ENCODE measurements at places on chromosomes 3 and 15.

DNA sequence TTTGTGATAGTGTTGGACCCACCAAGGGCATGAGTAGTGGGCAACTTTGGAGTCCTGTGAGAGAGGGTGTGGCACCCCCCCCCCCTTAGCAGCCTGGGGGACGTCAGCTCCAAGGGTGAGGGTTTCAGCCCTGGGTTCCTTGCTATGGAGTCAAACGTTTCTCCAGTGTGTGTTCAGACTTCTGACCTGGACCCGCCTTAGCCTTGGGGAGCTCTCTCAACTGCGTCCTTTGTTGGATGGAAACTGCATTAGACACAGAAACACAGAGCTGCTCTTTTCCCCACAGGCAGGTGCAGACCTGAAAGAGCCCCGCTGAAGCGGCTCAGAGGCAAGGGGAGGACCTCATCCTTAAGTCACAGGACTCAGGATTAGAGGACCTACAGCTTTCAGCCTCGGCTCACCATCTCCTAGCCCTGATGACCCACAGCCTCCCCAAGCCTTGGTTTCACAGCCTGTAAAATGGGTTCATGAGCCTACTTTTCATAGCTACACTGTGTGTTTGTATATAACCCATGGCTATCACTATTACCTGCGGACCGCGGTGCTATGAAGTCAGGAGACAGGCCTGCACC is 19.9 kb downstream of the ZNF710 start:
- no peak for DNase-seq

GRCh38 chr3:126886217-126886616 is 96.7 kb upstream of the PLXNA1 start:
- DNase-seq: no peak

DNA sequence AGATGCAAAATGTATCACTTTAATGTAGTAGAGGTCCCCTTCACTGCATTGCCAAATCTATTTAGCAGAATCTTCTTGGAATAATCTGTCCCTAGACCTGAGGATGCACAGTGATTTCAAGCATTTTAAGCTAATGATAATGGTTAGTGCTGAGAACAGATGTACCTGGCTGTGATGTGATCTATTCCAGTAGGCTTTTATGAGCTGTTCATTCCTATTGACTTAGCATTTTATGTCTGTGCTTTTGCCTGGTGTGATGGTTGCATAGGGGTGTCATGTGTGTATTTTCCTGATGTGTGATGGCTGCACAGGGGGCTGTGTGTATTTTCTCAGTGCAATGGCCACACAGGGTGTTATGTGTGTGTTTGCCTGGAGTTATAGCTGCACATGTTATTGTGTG is 272.9 kb downstream of the TIGIT start:
- DNase-seq: no peak

- DNase-seq: no peak
Observed at GRCh38 chr3:128232376-128233178, 79.3 kb downstream of the EEFSEC start.

DNA sequence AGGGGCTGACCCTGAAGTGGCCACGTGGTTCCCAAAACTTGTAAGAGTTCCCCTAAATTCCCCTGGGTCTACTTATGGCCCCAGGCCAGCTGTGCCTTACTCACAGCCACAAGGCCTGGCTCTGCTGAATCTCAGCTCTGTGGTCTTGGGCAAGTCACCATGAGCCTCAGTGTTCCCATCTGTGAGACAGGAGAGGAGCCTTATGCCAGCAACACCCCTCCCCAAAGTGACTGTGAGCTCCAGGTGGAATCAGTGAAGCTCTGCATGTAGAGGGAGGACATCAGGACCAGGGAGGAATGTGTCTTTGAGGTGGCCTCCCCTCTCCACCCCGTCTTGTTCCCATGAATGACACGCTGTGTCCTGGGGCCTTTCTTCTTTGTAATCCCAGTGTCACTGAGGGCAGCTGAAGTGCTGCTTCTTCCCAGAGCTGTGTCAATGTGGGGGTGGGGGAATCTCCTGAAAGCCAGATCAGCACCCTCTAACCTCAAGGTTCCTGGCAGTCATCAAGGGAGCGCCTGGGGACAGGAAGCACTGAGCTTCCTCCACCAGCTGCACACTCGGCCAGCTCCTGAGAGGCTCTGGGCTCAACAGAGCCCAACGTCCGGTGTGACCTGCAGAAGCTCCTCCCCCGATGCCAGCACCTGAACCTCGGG is 258.9 kb downstream of the UACA start:
- peak; percentile 94 for DNase-seq

DNA sequence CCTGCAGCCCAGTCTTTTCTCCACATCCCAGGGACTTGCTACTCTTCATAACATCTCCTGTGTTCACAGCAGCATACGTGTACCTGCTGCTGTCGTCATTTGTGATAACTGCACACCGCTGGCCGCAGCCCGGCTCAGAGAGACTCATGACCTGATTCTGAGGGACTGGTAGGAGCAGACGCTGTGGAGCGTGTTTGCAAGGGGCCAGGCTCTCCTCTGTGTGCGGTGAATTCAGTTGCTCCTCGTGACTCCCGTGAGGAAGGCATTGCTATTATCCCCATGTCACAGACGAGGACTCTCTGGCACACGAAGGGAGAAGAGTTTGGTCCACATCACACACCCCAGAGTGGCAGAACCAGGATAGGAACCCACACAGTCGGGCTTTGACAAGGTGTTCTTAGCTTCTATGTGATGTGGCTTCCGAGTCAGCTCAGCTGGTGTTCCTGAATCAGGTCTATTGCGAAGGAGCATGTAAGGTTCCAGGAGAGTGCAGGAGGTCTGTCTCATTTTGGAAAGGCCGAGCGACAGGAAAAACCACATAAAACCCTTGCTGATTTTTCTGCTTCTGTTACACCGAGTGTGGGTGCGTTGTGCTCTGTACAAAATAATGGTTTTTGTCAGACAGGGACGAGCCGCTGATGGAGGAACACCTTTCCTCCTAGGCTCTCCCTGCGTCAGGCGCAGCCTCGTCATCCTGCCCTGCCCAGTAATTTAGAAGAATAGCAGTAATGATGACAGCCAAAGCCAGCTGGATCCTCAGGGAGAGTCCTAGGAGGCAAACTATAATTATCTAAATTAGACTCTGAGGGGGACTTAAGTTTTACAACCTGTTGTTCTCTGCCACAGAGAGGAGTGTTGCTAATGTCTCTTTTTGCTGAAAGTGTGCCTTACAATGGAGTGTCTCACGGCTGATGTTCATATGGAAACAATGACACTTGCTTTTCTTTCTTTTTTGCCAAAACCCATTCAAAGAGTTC is 157.5 kb upstream of the RGMA start:
- DNase-seq: no peak

DNA sequence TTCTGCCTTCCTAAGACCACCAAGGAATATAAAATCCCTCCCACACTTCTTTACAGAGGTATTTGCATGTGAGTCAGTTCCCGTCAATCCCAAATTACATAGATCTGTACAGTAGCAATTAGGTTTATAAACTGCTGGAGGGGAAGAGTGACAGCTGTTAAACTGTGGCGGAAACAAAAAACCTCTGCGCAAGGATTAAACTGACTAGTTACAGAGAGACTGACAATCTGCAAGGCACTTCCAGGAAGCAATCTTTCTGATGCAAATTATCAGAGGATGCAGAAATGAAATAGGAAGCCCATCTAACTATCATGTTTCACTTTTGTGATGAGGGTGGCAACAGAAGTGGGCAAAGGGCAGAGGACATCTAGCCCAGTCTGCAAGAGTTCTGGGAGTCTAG is 150.4 kb downstream of the RTP4 start:
- DNase-seq: no peak

- DNase-seq: no peak
Observed at GRCh38 chr3:197408177-197408957, 110.0 kb upstream of the DLG1 start.

DNA sequence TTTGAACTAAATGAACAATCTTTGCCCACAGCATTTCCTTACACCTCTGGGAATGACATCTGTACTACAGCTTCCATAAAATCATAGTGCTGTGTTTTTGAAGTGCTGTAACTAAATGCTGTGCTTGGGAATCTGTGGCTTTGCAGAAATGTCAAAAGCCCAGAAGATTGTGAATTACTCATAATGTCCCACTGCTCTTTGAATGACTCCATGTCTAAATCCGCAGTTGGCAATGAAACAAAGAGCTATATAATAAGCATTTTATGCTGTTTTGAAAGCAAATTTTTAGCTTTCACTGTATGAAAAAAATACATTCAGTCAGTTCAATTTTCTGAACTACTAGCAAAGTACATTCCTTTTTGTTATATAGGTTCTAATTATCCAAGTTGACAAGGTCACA is 88.6 kb upstream of the ADAMTS17 start:
- DNase-seq: no peak

GRCh38 chr3:38843898-38844297 is 27.9 kb upstream of the SCN10A start:
- DNase-seq: peak; percentile 23

DNA sequence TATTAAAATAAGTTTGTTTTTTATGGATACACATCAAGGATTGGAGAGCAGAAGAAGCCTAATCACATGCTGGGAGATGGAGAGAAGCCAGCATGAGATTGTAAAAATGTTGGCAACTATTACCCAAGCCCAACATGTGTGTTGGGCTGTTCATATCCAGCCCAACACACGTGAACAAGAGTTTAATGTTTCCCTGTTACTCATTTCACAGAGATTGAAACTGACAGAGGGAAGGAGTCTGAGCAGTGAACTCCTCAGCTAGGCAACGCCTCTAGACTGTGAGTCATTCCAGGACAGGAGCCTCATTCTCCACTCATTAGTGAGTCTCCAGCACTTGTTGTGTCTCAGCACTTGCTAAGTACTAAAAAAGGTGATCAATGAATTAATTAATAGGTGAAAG is 43.2 kb upstream of the CMSS1 start:
- no peak for DNase-seq

- peak; percentile 36 for DNase-seq
Observed at GRCh38 chr3:157190380-157190872, 30.5 kb upstream of the CCNL1 start.

DNA sequence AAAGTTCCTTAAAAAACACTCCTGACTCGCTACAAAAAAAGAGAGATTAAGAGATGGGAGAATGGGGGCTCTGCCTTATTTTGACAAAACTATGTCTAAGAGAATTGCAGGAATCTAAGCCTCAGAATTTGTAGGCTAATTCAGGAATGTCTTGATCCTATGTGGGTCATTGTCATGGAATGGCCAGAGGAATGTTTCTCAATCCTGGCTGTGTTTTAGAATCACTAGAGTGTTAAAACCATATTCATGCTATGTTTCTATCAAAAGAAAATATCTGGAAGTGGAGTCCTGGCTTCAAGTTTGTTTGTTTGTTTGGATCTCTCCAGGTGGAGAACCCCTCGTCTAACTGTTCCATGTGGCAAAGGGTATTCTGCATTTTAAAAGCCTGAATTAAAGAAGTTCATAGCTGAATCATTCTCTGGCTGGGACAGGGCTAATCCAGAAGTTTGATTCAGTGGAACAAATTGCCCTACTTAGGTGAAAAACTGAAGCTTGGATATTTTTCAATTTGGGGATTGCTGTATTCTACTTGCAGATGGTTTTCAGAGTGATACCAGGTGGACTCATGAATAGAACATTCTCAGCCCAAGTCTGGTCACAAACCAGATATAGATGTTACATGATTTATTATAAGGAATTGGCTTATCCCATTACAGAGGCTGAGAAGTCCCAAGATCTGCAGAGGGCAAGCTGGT is 28.2 kb downstream of the GJD2 start:
- DNase-seq: no peak

DNA sequence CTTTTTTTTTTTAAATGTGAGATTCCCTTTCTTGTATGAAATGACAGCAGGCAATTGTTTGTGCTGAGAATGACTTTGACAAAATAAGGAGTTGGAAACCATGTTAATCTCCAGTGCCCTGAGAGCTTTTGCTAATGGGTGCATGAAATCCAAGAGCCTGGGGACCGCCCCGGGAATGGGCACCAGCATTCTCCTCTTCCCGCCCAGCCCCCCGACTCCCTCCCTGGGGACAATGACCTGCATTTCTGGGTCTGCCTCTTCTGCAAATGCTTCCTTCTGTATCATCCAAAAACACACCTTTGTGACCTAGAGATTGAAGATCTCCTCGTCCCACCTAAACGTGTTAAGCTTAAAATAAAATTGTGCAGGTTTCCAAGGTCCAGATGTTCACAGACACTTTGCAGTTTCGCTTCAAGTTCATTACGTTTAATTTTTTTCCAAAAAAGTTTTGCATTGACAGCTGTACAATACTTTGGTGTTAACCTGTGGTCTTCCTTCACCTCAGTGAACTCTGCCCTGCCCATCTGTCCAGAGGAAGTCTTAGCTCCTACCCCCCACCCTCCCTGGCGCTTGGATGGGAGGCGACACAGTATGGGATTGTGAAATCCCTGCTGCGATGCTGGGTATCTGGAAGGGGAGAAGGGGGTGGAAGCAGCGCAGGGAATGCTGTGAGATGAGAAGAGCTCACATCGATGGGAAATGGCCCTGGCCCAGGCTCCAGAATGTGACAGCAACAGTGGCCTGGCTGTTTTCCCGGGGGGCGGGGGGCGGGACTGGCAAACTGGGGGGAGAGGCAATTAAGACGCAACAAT is 50.1 kb downstream of the TLE3 start:
- no peak for DNase-seq

DNA sequence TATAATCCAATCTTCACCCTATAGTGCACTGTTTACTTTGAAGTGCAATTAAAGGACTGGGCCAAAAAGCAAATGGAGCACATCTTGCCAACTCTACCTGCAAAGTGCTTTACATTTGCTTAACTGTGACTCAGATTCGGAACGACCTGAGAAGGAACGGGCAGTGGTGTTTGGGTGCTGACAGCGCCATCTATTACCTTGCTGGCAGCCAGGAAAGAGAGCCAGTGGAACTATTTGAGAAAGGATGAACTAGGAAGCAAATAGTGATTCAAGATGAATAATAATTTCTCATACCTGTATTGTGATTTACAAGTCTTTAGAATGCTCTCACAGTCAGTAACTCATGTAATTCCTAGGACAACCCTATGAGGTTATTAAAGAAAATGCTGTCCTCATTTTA is 312.9 kb downstream of the PDCD6IP start:
- DNase-seq: no peak

DNA sequence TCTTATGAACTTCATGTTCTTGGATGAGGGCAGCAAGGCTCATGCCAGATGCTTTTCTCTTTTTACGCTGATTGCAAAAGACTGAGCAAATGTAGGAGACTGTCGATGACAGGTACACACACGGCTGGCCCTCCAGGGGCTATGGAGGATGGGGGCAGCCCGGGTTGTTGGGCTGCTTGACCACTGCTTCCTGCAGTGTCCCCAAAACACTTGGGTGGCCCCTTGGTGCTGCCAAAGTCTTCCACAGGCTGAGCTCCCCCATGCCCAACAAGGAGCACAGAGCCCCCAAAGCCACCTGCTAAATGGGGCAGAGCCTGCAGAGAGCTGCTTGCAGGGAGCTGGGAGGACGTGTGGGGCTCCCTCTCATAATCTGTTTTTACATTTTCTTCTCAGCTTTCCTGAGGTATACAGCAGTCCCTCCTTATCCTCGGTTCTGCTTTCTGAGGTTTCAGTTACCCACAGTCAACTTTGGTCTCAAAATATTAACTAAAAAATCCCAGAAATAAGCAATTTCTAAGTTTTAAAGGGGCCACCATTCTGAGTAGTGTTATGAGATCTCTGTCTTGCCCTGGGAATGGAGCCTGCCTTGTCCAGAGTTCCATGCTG is 7.3 kb downstream of the PRR23E start:
- DNase-seq: no peak

GRCh38 chr15:83284559-83285283 is at the start of gene BNC1:
TSS of gene BNC1 (minus strand) at chr15:83284664. CDS start at chr15:83284628, 36 bp downstream.
- no peak for DNase-seq
